Tongue (tissue), 3 donors: ENCODE measurements at places on chromosomes 1 and 21. TPM values are rescaled to one million over a fixed set of nuclear protein-coding genes. Genes with fewer than 3 reads are reported as not detected.

The CFAP107 gene
- total RNA-seq, result not detected

The CD1B gene
- not detected for total RNA-seq

The FCER1A gene
- 3.4 TPM for total RNA-seq

GRCh38 chr1:44236490-44237272, 23.4 kb downstream of the DMAP1 start:
- DNase-seq, result no peak

DNA sequence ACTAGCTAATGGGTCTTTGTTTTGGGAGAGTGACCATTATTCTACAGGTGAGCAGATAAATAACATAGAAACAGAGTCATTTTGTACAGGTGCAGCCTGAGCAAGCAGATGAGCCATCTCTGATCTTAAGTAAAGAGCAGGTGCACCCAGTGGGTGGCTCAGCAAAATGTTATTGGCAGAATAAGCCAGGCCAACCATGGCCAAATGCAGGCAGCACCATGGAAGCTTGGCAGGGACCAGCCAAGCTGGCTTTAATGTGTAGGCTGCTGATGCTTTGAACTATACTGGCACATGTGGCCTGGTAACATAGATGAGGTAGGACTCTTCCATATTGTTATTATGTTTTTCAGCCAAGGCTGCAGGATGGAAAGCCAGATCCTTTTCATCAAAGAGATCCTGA, 553.3 kb upstream of the ZRANB2 start:
- DNase-seq, result no peak
